Myocyte (in vitro differentiated cells): ENCODE measurements at places on chromosomes 1 and 21. TPM values are rescaled to one million over a fixed set of nuclear protein-coding genes. Genes with fewer than 3 reads are reported as not detected.

DNA sequence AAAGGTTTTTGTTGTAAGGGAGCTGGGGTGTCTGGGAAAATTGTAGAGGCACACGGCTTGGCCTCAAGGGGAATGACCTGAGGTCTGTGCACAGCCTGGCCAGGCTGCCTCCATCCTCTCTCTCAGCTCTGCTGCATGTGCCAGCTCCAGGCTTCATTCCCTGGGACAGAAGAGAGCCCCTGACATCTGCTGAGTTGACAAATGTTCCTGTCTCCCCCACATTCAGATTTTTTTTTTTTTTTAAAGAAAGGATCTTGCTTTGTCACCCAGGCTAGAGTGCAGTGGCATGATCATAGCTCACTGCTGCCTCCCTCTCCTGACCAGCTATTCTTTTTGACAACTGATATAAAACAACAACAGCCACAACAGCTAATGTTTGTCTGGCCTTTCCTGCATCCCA, 84.4 kb downstream of the PCNX2 start:
- DNase-seq = no peak

- DNase-seq = no peak
Measured at GRCh38 chr1:235933017-235933765, 66.5 kb upstream of the LYST start.

DNA sequence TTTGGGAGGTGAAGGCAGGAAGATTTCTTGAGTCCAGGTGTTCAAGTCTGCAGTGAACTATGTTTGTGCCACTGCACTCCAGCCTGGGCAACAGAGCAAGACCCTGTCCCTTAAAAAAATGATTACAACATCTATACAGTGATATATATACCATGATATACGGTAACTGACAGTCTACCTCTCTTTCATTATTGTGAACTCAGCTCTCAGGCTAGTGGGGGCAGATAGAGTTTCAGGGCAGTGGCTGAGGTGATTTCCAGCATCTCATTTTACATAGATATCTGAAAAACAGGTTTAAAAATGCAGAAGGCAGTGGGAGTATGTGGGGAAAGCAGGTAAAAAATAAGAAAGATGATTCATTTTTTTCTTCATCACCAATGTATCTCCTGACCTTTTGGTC, 8.1 kb upstream of the NTNG1 start:
- no peak for DNase-seq

DNA sequence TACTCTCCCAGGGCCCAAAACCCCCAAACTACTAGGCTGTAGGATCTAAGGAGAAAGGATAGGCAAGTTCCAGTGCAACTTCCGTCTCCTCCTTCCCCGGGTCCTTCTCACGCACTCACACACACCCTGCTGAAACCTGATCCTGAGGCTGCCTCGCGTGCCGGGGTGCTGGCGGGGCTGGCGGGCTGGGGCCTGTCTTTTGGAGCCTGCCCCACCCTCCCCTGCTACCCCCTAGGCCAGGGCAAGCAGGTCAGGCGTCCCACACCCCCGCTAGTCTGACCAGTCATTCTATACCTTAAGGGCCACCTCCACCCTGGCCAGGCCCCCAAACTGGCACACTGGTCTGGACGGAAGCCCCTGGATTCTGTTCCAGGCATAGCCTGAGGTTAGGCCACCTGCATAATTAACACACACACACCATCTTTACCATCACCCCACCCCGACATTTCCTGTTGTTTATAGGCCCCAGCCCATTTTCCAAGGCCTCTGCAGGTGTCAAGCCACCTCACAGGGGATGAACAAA, 48.3 kb upstream of the ARTN start:
- no peak for DNase-seq

GRCh38 chr21:43866260-43866629, 1.2 kb downstream of the AGPAT3 start:
- DNase-seq = peak; percentile 53

GRCh38 chr1:200535605-200536004, 84.9 kb downstream of the KIF14 start:
- peak; percentile 55 for DNase-seq

GRCh38 chr1:43288058-43288784, 2.8 kb upstream of the C1orf210 start:
- DNase-seq = no peak

- DNase-seq = no peak
Measured at GRCh38 chr1:113138778-113139177, 65.8 kb downstream of the LRIG2 start.

DNA sequence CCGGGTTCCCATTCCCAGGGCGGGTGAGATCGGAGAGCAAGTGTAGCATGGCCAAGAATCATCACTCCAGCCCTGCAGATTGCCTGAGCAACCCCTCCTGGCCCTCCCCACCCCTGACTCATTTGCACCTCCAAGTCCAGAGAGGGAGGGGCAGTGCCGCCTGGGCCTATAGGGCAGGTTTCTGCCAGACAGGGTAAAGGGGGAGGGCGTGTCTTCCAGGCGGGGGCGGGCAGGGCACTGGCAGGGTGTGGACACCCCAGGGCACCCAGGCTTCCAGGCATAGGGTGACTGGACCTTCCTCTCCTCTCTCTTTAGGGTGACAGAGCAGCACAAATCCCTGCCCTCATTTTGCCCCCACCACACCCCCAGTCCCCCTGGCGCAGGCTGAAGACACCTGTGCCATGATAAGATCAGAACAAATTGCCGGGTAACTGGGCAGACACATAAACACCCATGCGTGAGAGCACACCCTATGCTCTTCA, 3.2 kb upstream of the CRYBG2 start:
- DNase-seq = no peak

GRCh38 chr1:16260814-16261213, 23.8 kb upstream of the CPLANE2 start:
- no peak for DNase-seq

DNA sequence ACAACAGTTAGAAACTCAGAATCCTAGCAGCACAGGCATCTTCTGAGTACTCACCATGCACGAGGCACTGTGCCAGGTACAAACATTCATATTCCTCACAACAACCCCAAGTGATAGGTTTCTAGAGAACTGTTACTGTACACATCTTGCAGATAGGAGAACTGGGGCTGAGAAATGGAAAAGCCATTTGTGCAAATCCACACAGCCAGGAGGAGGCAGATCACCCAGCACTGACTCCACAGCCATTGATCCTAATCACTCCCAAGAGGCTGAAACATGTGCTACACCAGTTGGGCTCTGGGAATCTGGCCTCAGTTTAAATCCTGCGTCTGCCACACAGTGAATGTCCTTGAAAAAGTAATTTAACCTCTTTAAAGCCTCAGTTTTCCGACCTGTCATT, 151.0 kb downstream of the ST6GALNAC5 start:
- no peak for DNase-seq

- no peak for DNase-seq
Measured at GRCh38 chr1:204634260-204634910, 51.2 kb downstream of the LRRN2 start.

DNA sequence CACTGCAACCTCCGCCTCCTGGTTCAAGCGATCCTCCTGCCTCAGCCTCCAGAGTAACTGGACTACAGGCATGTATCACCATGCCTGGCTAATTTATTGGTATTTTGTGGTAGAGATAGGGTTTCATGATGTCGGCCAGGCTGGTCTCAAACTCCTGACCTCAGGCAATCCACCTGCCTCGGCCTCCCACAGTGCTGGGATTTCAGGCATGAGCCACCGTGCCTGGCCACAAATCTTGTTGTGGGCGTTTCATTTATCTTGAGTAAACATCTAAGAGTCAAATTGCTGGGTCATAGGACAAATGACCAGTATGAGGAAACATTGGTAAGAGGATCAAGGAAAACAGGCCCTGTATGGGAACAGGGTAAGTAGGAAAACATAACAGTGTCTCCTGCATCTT, 17.9 kb downstream of the TMEM200B start:
- DNase-seq = peak; percentile 18

- peak; percentile 45 for DNase-seq
Measured at GRCh38 chr1:32240140-32240951, 6.7 kb upstream of the FAM167B start.

GRCh38 chr1:24909388-24909898, 20.6 kb downstream of the RUNX3 start:
- DNase-seq = no peak

DNA sequence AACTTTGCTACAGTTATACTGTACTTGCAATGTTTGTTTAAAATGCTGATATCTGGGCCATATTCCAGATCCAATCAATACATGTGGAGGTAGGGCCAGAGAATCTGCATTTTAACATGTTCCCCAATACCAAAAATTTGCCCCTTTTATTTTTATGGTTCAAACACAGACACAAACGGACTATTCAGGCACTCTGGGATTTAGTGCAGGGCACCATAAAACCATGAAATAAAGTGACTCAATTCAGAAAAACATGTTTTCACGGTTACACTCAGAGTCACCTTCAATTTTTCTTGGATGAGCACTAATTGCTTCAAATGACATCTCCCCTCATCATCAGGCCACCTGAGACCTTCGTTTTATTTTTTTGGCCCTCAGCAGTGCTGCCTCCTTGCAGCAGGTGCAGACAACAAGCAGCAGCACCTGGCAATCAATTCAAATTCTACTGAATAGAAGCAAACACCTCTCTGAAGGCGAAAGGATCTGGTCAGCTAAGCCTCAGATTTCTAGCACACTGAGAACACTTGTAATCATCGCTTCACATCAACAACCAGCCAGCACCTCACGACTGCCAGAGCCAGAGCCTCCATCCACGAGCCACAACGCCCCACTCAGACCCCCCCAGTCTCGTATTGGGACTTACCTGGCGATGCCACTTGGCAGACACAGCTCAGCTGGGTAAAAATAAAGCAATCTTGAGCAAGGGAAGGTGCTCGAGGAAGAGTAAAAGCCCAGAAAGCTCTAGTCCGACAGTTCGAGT, 1.1 kb downstream of the ERO1B start:
- no peak for DNase-seq

DNA sequence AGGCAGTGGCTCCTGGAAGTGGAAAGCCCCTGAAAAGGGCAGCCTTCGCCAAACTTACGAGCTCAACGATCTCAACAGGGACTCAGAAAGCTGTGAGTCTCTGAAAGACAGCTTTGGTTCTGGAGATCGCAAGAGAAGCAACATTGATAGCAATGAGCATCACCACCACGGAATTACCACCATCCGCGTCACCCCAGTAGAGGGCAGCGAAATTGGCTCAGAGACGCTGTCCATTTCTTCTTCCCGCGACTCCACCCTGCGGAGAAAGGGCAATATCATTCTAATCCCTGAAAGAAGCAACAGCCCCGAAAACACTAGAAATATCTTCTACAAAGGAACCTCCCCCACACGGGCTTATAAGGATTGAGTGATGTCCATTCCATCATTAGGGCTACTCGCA, 42.4 kb downstream of the PLPPR4 start:
- DNase-seq = no peak

GRCh38 chr21:35024071-35024420, 25.1 kb downstream of the RUNX1 start:
- DNase-seq = no peak

GRCh38 chr1:226061068-226061840, 1.3 kb upstream of the H3-3A start:
- DNase-seq = no peak

- peak; percentile 77 for DNase-seq
Measured at GRCh38 chr1:101291562-101292380, 55.0 kb downstream of the S1PR1 start.

DNA sequence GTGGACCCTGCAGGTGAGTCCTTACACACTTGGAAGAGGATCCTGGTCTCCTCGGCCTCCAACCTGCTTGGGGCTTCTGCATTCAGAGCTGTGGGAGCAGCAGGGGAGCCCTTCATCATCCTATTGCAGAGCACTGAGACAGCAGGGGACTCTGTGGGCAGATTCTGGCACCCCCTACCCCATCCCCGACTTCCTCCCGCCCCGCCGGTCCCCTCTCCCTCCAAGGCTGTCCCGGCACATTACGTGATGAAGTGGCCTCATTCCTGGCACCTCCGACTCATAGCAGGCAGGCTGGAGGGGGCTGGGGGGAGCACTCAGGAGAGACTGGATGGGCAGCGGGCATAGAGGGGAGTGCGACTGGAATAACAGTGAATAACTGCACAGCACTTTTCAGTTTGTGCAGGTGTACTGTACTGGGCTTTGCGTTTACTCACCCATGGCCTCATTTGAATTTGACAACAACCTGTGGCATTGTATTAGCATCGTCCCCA, 394.1 kb downstream of the MATN1 start:
- no peak for DNase-seq

- DNase-seq = no peak
Measured at GRCh38 chr1:81929106-81929505, 128.4 kb downstream of the ADGRL2 start.

DNA sequence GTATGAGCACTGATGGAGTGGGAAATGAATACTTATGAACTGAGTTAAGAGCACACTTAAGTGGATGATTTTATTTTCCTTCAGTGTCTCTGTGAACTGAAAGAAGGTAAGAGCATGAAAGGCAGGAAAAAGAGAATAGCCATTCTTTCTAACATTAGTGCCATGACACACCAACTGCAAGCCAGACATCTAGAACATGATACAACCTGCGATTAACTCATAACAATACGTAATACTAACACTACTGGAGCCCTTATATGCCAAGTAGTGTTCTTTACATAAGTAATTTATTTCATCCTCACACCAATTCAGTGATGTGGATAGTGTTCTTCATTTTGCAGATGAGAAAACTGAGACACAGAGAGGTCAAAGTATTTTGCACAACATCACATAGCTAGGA, 56.7 kb downstream of the PRRX1 start:
- no peak for DNase-seq

- peak; percentile 79 for DNase-seq
Measured at GRCh38 chr1:210499956-210500355, 171.3 kb downstream of the HHAT start.

- DNase-seq = no peak
Measured at GRCh38 chr1:42935971-42936308, 22.7 kb downstream of the SLC2A1 start.

GRCh38 chr1:214029796-214030195, 42.0 kb downstream of the PROX1 start:
- peak; percentile 94 for DNase-seq

- no peak for DNase-seq
Measured at GRCh38 chr1:21313203-21313885, 23.1 kb upstream of the ECE1 start.

GRCh38 chr1:12076425-12077005, 13.4 kb downstream of the TNFRSF8 start:
- DNase-seq = peak; percentile 40

GRCh38 chr1:4179914-4180735, 280.1 kb upstream of the C1orf174 start:
- DNase-seq = no peak

GRCh38 chr1:40662864-40663263, 2.6 kb downstream of the RIMS3 start:
- peak; percentile 92 for DNase-seq

- no peak for DNase-seq
Measured at GRCh38 chr21:42362700-42363099, 3.6 kb downstream of the TFF1 start.

Gene OSCP1
- total RNA-seq = 9.4 and 11.4 TPM in 2 replicates

Gene PDIK1L
- total RNA-seq = 5.1 and 5.9 TPM in 2 replicates

Gene SHISA4
- total RNA-seq = 167 and 196 TPM in 2 replicates

Gene KCNJ15
- total RNA-seq = 12.0 and 14.8 TPM in 2 replicates

Gene C1orf185
- total RNA-seq = not detected in 2 replicates

Gene CD84
- total RNA-seq = not detected in 2 replicates

Gene C1orf226
- total RNA-seq = 1.0 and 1.8 TPM in 2 replicates

Gene RCAN3
- total RNA-seq = 0.94 and 2.5 TPM in 2 replicates

Gene TTC22
- total RNA-seq = not detected in 2 replicates

Gene OR1C1
- not detected in 2 replicates for total RNA-seq

Gene PLEKHA6
- 16.7 and 18.7 TPM in 2 replicates for total RNA-seq

Gene NUDT4B
- total RNA-seq = 39.2 and 64.9 TPM in 2 replicates

Gene RHBG
- total RNA-seq = not detected in 2 replicates

Gene OLFML3
- total RNA-seq = 239 and 310 TPM in 2 replicates

Gene F3
- total RNA-seq = 5.0 and 5.1 TPM in 2 replicates

Gene COG2
- 75.1 and 86.4 TPM in 2 replicates for total RNA-seq

Gene KRTAP12-2
- not detected in 2 replicates for total RNA-seq

Gene CDC42BPA
- 37.0 and 54.3 TPM in 2 replicates for total RNA-seq

Gene KRTAP19-3
- total RNA-seq = not detected in 2 replicates

Gene SDE2
- 29.2 and 31.0 TPM in 2 replicates for total RNA-seq

Gene ZSCAN20
- 5.6 and 5.8 TPM in 2 replicates for total RNA-seq

Gene SLC2A5
- 11.1 and 12.6 TPM in 2 replicates for total RNA-seq
